ENCODE measurements at places on chromosomes 6 and 20.

GRCh38 chr20:53101992-53102760 lies 130.0 kb downstream of the TSHZ2 start:
- DNase-seq = no peak

DNA sequence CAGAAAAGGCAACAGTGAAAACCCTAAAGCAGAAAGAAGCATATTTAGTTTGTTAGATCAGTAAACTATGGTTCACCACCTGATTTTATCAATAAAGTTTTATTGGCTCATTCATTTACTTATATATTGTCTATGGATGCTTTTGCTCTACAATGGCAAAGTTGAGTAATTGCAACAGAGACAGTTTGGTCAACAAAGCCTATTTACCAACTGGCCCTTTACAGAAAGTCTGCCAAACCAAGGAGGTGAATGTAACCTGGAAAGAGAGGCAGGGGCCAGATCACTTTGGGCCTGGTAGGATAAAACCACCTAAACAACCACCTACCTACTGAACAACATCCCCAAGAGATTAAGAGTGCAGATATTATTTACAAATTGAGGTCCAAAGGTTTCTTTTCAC lies 19.4 kb downstream of the SAYSD1 start:
- no peak for DNase-seq

DNA sequence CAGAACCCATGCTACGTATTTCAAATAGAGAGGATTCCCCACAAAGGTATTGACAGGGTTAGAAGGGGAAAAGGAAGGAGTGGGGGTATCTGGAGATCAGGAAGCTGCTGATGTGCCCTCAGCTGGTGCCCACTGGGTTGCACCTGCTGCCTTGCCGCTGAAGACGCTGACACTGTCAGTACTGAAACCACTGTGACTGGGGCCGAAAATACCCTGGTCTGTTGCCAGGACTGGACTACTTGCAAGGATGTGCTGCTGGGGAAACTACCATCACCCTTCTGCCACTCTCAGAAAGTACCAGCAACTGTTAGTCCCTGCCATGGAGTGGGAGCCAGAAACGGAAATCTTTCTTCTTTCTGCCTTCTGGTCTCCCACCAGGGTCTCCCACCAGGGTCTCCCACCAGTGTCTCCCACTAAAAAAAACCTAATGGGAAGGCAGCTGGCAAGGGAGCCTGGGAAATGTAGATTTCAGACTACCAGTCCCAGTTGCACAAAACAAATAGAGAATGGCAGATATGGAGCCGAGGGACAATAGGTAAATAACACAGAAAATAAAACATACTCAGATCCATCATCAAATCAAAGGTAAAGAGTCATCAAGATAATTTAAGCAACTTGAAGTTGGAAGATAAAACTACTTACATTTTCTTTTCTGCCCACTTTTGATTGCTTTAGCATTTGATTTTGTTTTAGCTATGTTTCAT lies 204.8 kb downstream of the TPBG start:
- DNase-seq = no peak

DNA sequence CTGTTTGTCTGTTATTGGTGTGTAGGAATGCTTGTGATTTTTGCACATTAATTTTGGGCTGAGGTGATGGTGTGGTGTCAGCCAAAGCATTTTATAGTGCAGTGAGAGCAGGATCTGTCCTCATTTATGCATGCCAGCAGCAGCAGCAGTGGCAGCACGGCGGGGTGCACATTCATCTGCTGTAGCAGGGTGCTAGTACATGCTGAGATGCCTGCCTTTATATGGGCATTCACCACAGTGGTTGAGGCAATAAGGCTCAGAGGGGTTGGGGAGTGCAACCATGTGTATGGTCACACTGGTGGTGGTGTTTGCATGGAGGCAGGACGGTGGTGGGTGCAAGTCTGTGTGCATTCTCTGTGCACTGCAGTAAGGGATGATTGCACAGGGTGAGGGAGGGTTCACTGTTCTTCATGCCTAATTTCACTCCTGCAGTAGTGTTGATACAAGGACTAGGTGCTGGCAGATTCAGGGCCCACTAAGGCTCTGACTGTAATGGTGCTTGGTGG lies 129.3 kb upstream of the SYNCRIP start:
- DNase-seq = no peak

GRCh38 chr6:126170978-126171382 lies 168.9 kb upstream of the CENPW start:
- peak; percentile 23 for DNase-seq

GRCh38 chr20:38842558-38842981 lies 37.1 kb downstream of the PPP1R16B start:
- DNase-seq = no peak

DNA sequence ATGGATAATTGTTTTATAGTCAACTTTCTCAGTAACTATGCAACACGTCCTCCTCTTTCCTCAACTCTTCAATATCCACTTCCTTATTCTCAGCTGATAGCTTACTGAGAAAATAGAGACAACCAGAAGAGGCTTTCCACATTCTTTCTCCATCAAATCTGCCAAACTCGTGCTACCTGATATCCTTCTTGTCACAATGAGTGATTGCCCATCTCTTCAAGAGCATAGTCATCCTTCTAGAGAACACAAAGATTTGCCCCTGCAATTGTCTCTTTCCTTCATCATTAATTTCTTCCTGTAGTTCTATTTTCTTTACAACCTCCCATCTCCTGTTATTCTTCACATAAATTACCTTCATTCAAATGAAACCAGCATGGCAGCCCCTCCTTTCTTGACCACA lies 75.9 kb upstream of the RGS17 start:
- no peak for DNase-seq

- no peak for DNase-seq
Observed at GRCh38 chr6:7176208-7176607, 68.4 kb downstream of the RREB1 start.

DNA sequence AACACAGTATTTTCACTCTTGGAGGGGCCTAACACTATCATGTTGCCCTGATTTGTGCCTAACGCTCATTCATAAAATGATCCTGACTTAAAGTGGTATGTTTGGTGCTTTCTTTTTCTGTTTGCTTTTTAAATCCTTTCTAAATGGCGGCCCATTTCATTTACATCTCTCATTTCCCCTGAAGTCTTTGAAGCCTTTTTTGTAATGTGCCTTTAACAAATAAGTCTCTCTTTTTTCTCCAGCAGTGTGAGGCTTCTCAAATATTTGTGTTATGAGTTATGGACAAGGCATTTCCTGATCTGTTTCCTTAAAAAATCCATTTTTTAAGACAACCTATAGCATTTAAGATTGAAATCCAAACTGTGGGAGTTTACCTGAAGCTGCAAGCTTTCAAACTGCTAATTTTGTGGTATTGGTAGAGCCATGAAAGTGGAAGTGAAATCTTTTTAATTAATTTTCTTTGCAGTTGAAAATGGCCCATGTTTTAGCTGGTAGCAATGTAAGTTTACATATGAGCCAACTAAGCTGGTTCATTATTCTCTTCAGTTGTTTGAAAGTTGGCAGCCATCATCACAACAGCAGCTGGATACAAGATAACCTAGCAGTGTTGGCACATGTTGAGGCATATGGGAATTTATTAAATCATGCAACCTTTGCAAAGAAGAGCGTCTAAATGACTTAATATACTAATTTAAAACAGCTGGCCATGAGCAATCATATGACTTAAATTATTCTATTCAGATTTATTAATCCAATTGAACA lies 469.7 kb downstream of the CDKAL1 start:
- peak; percentile 76 for DNase-seq

- no peak for DNase-seq
Observed at GRCh38 chr6:154703124-154703523, 30.1 kb upstream of the SCAF8 start.

- no peak for DNase-seq
Observed at GRCh38 chr6:27667657-27668441, 194.9 kb upstream of the ZNF184 start.

DNA sequence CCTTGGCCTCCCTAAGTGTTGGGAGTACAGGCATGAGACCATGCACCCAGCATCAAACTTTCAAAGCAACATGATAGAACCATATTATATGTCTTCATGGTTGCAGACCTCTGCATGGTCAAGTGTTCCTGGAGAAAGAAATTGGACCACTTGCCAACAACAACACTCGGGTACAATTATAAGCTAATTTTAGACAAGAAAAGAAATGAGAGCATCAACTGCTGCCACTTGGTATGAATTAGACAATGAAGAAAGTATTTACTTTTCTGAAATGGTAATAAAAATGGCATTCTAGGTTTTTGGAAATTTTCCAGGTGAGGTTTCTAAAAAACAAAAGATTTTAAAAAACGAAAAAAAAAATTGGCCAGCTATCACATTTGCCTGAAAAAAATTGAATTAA lies 7.7 kb upstream of the PM20D2 start:
- DNase-seq = no peak

GRCh38 chr20:58577871-58578598 lies 62.8 kb upstream of the APCDD1L start:
- DNase-seq = no peak

DNA sequence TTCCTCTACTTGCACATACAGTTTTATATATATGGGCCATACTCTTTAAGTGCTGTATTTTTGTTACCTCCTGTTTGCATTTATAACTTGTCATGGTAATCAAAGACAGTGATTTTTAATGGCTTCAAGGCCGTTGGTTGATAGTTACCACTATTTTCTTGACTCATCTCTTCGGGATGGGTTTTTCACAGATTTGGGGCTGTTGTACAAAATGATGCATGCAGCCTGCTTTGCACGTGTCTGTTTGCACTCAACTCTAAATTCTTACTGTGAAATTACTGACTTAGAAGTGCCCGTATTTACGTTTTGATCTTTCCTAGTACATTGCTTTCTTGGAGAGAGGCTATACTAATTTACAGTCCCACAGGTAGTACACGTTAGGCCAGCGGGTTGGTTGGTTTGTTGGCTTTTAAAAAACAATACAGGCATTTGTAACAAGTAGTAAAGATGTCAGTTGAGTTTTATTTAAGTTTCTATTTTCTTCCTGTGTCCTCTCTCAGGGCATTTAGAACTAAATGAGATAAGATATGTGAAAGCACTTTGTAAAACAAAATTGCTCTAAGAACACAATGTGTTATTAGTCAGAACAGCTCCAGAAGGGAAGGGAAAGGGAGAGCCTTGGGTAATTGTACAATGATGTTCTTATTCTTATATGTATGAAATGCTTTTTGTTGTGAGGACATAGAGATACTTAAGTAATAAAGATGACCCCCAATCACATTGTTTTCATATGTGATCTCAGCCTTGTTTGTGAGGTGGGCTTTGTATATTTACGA lies 11.7 kb downstream of the JARID2 start:
- peak; percentile 11 for DNase-seq

DNA sequence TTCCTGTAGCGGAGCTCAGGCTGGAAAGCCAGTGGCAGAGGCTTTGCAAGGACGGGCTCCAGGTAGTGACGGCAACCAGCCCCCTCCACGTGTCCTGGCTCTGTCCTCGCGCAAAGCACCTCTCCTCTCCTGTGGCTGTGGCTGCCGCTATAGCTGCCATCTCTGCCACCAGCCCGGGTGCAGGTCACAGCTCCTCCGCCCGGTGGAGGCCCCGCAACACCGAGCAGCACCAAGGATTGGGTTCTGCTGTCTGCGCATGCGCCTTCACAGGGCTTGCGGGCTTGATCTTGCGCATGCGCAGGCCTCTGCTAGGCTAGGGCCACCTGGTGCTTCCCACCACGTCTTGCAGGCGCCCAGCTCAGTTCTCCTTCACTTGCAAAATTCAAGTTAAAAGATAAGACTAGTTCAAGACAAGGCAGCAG lies 625.4 kb downstream of the QKI start:
- DNase-seq = peak; percentile 47

DNA sequence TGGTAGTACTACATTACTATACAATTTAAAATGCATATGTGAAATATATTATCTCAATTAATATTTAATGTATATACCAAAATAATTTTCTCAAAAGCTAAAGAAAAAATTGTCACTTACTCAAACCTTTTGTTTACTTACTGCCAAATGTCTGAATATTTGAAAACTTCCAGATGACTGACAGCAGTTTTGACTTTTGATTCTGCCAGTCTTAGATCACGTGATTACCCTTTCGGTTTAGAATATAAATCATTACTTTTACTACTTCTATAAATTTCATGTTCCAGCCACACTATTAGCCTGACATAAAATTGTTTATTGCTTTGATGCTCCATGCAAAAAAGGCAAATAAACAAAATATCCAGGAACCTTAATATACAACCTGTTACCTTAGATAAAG lies 680.7 kb upstream of the ID4 start:
- DNase-seq = no peak

GRCh38 chr6:119207971-119208725 lies 129.7 kb upstream of the FAM184A start:
- DNase-seq = peak; percentile 40

GRCh38 chr6:108071736-108072276 lies 2.7 kb downstream of the OSTM1 start:
- no peak for DNase-seq

- no peak for DNase-seq
Observed at GRCh38 chr6:2547355-2547754, 203.4 kb downstream of the MYLK4 start.

- DNase-seq = peak; percentile 20
Observed at GRCh38 chr6:116925088-116925794, 48.2 kb downstream of the RFX6 start.

- DNase-seq = no peak
Observed at GRCh38 chr20:50276119-50277063, 85.8 kb downstream of the CEBPB start.

- no peak for DNase-seq
Observed at GRCh38 chr20:37816726-37817125, 86.2 kb upstream of the VSTM2L start.

GRCh38 chr6:91299544-91300491 lies 712.9 kb upstream of the MAP3K7 start:
- DNase-seq = peak; percentile 84

GRCh38 chr20:855466-856360 lies 22.2 kb downstream of the FAM110A start:
- peak; percentile 19 for DNase-seq

DNA sequence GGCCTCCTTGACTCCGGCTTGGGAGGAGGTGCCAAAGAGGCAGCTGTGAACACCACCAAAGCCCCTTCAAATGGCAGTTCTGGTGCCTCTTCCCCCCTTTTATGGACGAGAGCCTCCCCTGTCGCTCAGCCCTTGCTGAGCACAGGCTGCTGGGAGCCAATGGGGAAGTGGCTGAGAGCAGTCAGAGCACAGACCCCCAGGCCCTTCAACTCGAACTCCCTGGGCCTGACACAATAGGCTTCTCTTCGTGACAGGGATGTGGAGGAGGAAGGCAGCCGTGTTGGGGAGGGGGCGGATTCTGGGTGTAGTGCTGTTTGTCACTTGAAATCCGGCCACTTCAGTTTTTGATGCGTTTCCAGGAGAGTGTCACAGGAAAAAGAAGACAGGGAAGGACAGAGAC lies at the start of gene PDYN:
TSS of gene PDYN (minus strand) at position 73 of the 400 bp plus-strand sequence. CDS start 10,974 bp downstream, outside the sequence.
- DNase-seq = no peak

DNA sequence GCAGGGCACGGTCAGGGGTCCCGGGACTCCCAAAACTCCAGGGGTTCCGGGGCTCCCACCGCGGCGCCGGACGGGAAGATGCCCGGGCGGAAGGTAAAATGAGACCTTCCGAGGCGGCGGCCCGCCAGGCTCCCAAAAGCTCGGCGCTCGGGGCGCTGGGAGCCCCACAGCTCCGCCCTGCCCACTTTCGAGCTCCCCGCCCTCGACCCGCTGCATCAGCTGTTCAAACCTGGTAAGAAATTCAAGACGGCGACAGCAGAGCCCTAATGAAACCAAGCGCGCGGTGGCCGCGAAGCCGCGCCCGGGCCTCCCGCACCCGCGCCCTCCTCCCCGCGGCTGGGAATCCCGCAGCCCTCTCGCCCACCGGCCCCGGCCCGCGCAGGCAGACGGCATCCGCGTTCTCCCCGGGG lies 369 bp downstream of the SLC4A11 start:
- no peak for DNase-seq

GRCh38 chr6:108574457-108575141 lies 13.9 kb downstream of the FOXO3 start:
- no peak for DNase-seq

GRCh38 chr6:152705327-152705726 lies 7.6 kb downstream of the MYCT1 start:
- DNase-seq = no peak

Measured in fibroblast of skin of back (primary cell).